GM20000 (cell line): ENCODE measurements at places on chromosomes 2 and 18.

DNA sequence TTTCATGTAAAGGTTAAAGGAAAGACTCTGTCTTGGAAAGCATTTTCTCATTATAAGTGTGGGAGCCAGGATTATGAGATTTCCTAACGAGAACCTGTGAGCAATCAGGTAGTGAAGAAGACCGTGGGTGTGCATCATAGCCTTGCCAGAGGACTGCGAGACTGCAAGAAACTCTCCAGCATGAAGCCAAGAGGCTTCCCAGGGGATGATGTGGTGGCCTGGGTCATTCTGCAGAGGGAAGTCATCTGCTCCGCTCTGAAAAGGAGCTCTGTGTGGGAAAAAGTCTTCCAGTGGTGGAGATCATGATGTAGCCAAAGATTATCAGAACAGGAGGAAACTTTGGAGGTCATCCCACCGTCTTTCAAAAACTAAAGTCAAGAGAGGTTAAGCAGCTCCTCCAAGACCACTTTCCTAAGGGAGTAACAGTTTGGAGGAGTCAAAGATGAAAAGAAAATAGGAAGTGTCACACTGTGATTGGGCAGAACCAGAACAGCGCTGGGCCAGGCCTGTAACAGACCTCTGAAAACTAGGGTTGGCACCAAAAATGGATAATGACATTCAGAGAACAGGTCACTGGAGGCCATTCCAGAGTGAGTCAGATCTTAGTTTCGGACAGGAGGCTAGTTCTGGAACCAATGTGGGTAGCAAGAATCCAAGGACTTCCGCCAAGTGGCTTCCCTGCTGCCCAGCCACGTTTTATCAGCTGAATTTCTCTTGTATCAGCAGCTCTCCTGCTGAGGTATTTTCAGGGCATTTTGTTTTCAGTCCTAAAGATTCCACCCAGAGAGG, 113.0 kb downstream of the LRATD1 start:
- no peak for DNase-seq

DNA sequence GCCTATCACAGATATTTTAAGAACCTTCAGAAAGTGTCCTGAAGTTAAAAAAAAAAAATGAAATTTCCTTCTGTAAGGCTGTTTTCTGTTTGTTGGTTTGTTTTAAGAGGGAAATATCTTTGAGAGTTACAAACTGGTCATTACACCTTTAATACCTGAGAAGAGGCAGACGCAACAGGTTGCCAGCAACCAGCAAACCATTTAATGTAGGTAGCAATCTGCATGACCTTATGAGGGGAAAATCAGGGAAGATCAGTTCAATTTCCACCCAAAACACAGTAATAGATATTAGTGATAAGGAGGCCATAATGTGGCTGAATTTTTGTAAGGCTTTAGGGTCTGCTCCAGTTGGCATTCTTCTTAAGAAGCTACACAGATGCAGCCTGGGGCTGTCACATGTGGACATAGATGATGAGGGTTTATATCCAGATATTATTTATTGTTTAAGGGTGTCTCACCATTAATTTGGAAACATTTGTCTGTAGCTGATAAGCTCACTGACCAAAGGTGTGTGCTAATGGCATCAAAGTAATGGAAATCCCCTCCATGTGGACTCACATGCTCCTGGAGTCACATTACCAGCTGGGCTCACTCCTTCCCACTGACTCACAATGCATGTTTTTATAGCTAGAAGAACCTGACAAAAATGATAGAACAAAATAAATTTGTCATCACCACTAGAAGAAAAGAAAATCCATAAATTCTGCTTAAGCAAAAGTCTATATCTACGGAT, 83.5 kb upstream of the DTNA start:
- no peak for DNase-seq

GRCh38 chr18:1304392-1304992, 399.8 kb downstream of the ADCYAP1 start:
- no peak for DNase-seq

GRCh38 chr18:70419526-70419925, 130.7 kb downstream of the SOCS6 start:
- DNase-seq: no peak

DNA sequence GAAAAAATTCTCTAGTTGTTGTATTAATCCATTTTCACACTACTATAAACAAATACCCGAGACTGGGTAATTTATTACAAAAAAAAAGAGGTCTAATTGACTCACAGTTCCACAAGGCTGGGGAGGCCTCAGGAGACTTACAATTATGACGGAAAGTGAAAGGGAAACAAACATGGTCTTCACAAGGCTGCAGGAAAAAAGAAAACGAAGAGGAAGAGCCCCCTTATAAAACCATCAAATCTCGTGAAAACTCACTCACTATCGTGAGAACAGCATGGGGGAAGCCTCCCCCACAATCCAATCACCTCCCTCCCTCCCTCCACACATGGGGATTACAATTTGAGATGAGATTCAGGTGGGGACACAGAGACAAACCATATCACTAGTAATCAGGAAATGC, 61.7 kb upstream of the SPTBN1 start:
- DNase-seq: no peak

DNA sequence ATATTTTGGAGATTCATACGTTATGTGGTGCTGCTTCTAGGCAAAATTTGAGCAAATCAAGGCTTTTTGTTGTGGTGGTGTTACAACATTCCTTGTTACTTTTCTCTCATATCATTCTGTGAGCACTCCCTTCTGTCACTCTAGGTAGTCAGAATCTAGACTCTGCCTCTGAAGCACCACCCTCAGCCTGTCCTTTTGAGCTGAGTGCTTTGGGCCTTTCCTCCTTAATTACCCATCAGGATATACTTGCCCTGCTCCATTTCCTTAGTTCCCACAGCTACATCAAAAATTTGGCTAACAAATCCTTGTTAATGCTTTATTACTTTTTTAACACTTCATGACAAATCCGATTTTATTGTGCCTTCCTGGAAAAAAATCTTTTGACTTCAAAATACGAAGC, 289.6 kb downstream of the CALCRL start:
- DNase-seq: no peak

- no peak for DNase-seq
Measured at GRCh38 chr2:17328161-17328560, 190.1 kb downstream of the RAD51AP2 start.

GRCh38 chr2:187912950-187913349, 358.7 kb upstream of the TFPI start:
- no peak for DNase-seq

DNA sequence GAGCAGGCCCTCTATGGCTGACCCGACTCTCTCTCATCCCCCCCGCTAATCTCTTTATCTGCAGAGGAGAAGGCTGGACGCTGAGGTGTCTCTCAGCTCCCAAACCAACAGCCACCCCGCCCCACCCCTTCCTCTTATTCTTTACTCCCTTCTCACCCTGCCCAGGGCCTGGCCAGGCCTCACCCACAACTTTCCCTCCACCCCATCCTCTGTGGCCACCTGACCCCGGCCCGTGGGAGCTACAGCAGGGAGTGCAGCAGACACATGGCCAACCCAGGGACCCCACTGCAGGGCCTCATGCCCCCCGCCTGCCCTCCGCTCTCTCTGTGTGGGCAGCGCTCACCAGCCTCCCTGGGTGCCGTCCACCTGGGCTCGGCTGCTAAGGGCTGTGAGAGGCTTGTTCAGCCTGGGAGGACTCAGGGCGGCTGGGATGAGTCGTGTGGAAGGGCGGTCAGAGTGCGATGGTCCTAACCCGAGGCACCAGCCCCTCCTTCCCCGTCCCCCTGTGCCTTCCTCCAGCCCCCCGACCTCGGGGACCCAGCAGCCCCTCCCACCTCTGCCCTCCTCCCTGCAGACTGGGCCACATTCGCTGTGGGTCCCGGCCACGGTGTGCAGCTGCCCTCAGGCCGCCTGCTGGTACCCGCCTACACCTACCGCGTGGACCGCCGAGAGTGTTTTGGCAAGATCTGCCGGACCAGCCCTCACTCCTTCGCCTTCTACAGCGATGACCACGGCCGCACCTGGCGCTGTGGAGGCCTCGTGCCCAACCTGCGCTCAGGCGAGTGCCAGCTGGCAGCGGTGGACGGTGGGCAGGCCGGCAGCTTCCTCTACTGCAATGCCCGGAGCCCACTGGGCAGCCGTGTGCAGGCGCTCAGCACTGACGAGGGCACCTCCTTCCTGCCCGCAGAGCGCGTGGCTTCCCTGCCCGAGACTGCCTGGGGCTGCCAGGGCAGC, 6.8 kb downstream of the NEU4 start:
- peak; percentile 35 for DNase-seq

DNA sequence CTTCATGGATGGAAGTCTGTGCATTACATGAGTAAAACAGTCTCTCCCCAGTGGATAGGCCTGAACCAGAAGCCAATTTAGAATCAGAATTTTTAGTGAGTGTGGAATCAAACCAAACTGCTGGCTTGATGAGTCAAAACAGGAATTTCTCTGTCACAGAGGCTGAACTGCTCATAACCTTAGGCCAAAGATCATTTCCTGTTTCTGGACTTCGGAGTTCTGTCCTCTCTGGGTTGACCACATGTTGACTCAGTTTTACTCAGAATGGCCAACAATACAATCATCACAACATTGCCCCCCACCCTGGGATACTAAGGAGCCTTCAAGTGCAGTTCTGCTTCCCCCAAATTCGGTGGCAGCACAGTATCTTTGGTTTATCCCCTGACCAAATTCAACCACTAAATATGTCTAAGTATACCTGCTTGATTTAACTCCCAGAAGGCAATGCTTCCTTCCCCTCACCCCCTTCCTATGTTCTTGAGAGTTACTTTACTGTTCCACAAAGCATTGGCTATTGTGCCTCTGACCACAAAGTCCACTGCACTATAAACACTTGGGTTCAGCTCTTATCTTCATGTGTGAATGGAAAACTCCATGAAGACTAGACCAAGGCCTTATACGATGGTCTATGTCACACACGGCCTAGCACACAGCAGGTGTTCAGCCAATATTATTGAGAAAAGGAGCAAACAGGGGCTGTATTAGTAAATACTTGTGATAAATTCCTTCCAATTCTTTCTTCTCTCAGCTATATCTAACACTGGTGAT, 67.8 kb downstream of the NXPH2 start:
- peak; percentile 56 for DNase-seq

- no peak for DNase-seq
Measured at GRCh38 chr2:15836689-15837610, 103.4 kb upstream of the MYCN start.

- no peak for DNase-seq
Measured at GRCh38 chr2:37301408-37301807, 23.2 kb downstream of the PRKD3 start.

GRCh38 chr2:61015976-61016375, 1.5 kb upstream of the PEX13 start:
- no peak for DNase-seq

GRCh38 chr2:47620770-47621437, 162.0 kb upstream of the MSH6 start:
- no peak for DNase-seq

DNA sequence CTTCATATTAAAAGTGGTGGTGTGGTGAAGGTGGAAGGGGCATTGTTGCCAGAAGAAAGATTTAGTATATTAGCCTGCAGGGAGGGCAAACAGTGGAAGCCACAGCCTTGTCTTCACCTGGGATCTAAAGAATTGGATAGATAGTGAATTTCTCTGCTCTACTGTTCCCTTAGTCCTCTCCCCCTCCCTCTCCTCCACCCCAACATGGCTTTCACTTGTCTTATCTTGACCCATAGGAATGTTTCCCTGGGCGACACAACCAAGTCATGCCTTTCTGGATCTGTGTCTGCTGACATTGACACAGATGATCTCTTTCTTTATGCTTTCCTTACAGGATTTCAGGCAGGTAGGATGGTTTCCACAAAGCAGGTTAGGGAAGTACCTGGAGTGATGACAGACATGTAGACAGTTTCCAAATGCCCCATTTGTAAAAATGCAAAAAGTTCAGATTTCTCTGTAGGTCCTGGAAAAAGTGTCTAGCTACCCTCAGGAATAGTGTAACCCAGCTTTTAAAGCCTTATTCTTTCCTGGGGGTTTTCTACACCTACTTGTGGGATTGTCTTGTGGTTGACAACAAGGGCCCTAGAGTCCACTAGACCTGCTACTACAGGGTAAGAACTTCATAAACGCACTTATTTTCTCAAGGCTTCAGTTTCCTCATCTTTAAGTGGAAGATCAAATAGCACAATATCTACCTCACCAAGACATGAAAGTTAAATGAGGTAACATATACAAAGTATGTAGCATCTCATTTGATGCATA, 184.2 kb upstream of the SP5 start:
- no peak for DNase-seq

GRCh38 chr2:217948351-217948791, 54.4 kb downstream of the TNS1 start:
- no peak for DNase-seq

DNA sequence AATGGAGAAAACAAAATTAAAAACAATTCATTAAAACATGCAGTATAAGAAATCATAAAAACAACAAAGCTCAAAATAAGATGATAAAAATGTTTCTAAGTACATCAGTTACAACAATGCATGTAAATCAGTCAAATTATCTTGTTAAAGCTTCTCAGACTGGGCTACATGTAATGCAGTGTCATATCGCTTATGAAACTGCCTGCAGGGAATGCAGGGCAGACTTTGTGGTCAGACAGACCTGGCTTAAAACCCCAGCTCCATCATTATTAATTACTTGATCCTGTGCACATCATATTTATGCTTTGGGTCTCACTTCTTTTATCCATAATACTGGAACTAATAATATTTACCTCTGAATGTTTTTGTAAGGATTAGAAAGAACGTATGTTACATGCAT, 74.6 kb downstream of the PID1 start:
- no peak for DNase-seq

DNA sequence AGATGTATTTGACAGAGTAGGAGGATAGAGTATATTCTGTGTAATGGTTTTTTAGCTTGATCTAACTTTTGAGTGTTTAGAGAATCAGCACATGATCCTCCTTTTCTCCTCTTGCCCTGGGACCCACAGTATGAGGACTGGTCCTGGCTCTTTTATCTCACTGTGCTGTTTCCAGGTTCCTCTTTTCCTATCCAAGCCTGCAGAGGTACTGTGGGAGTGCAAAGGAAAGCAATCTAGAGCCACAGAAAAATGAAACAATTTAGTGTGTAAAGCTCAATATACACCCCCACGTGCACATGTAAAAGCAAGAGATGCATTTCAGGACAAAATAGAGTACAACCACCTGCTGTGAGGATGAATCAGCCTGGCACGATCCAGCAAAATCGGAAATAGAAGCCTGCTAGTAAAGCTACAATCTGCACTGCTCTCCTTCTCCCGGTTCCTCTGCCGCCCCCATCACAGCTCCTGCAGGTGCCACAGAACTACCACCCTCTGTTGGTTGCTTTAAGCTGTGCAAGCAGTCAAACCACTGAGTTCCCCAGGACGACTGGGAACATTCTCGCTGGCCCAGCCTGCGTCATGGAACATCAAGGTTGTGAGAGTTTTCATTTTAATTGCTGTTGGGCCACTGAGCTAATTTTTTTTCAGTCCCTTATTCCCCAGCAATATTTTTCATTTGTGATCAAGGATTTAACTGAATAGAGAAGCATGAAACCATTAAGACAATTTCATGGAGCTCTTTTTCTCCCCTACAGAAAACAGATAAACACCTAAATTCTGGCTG, 47.8 kb upstream of the MAPRE3 start:
- DNase-seq: peak; percentile 66

- DNase-seq: no peak
Measured at GRCh38 chr2:188984065-188984491, 9.9 kb downstream of the COL3A1 start.
